ENCODE measurements at places on chromosomes 12 and 14. TPM values are rescaled to one million over a fixed set of nuclear protein-coding genes. Genes with fewer than 3 reads are reported as not detected.

GRCh38 chr12:40693207-40693821 lies 1.1 kb downstream of the CNTN1 start:
- no peak for DNase-seq

OR6C2 gene
- total RNA-seq = not detected

PPP1R1A gene
- total RNA-seq = not detected

RFLNA gene
- total RNA-seq = not detected

GRCh38 chr14:52596320-52596719 lies 43.7 kb downstream of the GPR137C start:
- DNase-seq = no peak

DNA sequence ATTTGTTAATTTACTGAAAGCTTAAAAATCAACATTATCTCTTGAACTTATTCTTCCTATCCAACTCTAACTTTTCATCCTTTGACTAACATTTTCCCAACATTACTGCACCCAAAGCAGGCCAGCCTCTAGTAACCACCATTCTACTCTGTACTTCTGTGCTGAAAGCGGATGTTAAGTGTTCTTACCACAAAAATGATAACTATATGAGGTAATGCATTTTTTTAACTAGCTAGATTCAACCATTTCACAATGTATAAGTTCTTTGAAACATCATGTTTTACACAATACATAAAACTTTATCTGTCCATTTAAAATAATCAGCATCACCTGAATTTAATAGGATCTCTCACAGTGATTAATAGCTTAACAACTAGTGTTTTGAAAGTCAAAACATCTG lies 468.5 kb upstream of the MGAT4C start:
- DNase-seq = no peak

- DNase-seq = no peak
Measured at GRCh38 chr12:93723568-93723930, 46.4 kb downstream of the CRADD start.

ACSS3 gene
- not detected for total RNA-seq

GRCh38 chr14:76203086-76204001 lies 51.6 kb downstream of the GPATCH2L start:
- no peak for DNase-seq

NR1H4 gene
- total RNA-seq = not detected
